ENCODE measurements at places on chromosomes 13 and 19.

DNA sequence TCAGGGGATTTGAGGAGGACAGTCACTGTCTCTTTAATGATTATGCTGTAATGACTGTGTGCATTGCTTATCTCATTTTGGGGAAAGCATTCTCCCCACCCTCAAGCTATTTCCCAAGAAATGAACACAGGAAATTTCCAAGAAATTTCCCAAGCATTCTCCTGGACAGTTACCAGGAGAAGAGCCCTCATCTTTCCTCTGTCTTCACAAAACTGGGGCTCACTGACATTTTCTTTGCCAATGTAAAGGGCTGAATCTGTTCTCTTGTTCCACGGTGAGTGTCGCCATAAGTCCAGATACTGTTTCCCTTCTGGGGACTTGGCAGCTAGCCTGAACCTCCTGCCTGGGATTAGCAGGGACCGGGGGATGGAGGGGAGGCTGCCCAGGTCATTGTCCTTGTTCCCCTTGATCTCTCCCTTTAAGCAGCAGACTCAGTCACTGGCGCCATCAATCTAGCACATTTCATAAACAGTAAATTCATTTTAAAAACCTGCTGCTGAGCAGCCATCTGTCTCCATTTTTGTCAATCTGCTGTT is 172.8 kb downstream of the DNAJC15 start:
- no peak for DNase-seq

DNA sequence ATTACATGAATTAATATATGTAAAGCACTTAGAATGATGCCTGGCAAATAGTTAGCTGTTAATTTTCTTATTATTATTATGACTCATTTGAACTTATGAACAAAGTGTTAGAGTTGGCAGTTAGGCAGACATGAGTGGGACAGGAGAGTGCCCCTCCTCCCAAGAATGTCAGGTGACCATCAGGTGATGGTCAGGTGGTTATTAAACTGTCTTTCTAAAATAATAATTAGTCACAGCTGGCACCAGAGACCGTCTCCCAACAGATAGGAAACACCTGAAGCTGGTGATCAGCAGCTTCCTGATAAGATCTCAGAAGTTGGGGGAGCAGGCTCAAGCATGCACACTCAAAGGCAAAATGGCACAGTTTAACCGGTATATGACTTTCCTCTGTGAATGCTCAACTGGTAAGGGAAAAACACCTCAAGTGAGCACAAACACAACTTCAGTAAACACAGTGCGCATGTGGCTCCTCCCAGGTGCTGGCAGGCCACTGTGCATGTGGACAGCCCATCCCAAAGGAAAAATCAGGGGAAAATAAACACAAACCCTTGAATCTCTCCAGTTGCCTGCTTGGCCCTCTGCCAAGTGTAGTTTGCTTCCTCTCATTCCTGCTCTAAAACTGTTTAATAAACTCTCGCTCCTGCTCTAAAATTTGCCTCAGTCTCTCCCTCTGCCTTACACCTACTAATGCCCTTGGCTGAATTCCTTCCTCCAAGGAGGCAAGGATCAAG is 54.0 kb downstream of the FLT1 start:
- DNase-seq = no peak

GRCh38 chr13:44710576-44710975 is 134.4 kb upstream of the TSC22D1 start:
- DNase-seq = peak; percentile 61

GRCh38 chr19:19271828-19272599 is 1.1 kb downstream of the TM6SF2 start:
- no peak for DNase-seq

- DNase-seq = no peak
Measured at GRCh38 chr13:42320375-42320787, 48.4 kb downstream of the AKAP11 start.

DNA sequence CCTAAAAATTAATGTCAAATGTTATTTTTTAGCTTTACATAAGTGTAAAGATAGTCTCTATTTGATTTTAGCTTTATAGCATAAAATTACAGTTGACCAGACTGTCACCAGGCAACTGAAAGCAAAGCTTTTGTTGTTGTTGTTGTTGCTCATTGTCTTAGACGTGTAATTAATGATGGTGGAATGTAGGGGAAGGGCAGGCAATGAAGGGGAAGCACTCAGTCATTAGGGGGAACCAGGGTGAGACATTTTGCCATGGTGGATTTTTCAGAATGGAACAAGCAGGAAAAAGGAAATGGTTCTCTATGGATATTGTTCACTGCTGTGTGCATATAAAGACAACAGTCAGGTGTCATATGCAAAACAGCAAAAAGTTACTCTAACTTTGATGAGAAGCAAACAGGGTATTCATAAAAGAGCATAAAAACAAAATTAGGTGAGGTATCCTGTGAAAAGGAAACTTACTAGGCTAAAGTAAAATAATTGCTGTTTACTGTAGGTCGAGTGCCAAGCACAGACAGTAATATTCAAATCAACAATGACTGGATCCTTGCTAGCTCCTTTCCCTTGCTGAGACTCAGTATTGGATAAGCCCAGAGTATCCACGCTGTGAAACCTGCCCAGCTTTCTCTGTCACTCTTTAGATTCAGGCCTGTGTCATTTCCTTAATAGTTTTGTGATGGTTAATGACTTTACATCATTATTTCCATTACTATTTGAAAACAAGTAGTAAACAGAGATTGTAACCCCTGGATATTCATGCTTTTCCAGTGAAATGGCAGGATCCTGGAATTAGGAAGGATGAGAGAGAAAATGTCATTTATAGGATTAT is 110.5 kb downstream of the LRCH1 start:
- no peak for DNase-seq

DNA sequence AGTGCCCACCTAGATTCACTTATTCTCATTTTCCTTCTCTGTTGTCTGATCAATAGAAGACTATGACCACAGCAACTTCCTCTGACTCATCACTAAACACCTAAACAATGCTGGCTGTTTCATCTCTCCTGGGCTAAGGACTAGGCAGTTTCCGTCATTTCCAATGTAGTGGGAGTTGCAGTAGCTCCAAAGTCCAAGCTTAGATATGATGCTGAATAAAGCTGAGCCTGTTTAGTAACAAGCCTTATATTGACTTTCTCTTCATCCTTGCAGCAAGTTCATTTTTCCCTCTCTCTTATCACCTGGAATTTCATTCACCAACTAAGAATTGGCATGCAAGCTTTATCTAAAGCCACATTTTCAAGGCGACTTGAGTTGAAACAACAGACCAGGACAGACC is 53.5 kb upstream of the PCDH9 start:
- no peak for DNase-seq

GRCh38 chr19:16184665-16185122 is 516 bp upstream of the FAM32A start:
- DNase-seq = no peak

Data from BJ (cell line).